ENCODE measurements at places on chromosomes 16 and 17.

- DNase-seq, result no peak
Measured at GRCh38 chr17:48814504-48814903, 2.5 kb downstream of the TTLL6 start.

DNA sequence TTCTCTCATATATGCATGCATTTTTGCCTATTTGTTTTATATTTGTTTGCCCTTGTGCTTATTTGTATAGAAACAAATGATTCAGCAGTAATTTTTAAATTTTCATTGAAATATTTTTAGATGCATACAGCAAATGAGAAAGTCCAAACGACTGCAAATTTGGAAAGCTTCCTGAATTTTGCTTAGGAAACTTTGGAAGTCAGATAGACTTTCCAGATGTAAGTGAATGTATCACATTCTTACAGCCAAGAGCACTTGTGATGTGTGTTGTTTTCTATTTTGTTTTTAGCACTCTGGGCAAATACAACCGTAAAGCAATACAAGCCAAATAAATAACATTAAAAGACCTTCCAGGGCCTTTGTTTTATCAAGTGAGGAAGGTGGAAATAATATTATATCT is 680.8 kb upstream of the CDH8 start:
- no peak for DNase-seq

DNA sequence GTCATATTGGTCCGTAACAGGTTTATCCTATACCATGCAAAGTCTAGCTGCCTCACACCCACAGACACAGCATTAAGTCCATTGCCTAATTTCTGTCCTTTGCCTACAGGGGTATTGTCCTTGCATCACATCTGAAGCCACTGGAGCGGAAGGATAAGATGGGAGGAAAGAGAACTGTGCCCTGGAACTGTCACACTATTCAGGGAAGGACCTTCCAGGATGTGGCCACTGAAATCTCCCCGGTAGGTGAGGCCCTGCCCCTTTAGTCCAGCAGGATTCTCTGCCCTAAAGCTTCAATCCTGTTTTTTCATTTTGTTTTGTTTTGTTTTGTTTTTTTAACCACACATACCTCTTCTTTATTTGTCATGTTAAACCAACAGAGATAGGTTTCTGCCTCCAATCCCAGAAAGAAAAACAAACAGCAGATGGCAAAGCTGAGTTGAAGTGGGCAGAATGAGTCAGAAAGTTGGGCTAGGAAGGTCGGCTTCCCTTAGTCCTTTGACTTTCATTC is 2.2 kb upstream of the EFTUD2 start:
- peak; percentile 85 for DNase-seq

DNA sequence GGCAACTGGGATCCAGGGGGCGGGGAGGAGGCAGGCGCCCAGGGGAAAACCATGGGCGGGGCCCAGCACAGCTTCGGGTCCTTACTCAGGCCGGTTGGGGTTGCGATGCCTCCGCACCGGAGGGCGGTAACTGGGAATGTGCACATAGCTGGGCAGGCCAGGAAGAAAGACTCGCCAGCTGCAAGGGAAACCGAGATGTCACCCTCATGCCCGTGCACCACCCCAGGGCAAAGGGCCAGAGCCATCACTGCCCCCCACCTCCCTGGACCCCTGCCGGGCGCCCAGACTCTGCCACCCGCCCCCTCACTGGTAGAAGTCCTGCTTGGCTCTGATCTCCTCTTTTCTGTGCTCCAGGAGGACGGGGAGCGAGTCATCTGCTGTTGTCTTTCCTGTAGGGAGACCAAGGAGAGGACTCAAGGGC is 6.7 kb downstream of the ALOX12B start:
- DNase-seq, result no peak

GRCh38 chr16:5642436-5642835 is 544.8 kb upstream of the EEF2KMT start:
- no peak for DNase-seq

GRCh38 chr16:10376229-10376628 is 9.6 kb upstream of the ATF7IP2 start:
- DNase-seq, result no peak

DNA sequence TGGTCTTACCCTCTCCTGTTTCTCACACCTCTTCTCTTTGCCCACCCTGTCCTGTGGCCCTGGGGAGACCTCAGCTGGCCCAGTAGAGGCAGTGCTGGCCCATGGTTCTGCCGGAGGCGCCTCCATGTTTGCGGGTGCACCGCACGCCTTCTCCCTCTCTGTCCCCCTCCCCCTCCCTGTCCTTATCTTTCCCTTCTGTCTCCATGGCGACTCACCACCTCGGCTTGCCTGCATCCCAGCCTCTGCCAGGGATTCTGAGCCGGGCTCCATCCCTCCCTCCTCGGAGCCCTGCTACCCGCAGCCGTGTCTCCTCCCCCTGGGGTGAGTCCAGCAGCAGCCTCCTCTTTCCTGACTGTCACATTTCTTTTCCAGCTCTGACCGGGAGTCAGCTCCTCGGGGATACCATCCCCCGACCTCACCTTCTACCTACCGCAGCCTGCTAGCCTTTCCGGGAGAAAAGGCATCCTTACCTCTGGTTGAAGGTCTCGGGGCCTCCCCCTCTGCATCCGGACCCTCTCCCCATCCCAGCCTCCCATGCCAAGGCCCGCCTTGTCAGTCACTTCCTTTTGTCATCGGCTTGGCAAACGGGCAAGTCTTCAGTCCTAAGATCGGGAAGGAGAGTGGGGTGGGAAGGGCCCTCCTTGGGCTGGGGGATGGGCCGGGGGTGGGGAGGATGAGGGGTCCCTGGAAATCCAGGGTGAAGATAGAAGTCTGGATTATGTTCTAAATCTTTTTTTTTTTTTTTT is at the start of gene RNF112:
Gene RNF112, plus strand, starts transcription at position 358 of the 746 bp plus-strand sequence. Its CDS starts 177 bp downstream, at position 535.
- DNase-seq, result no peak

- no peak for DNase-seq
Measured at GRCh38 chr17:28030386-28030785, 12.1 kb upstream of the NLK start.

GRCh38 chr17:49996495-49997300 is 1.7 kb upstream of the DLX3 start:
- DNase-seq, result no peak

- no peak for DNase-seq
Measured at GRCh38 chr16:52613508-52613907, 66.6 kb upstream of the TOX3 start.

GRCh38 chr17:10793816-10794215 is 10.1 kb downstream of the TMEM238L start:
- no peak for DNase-seq

DNA sequence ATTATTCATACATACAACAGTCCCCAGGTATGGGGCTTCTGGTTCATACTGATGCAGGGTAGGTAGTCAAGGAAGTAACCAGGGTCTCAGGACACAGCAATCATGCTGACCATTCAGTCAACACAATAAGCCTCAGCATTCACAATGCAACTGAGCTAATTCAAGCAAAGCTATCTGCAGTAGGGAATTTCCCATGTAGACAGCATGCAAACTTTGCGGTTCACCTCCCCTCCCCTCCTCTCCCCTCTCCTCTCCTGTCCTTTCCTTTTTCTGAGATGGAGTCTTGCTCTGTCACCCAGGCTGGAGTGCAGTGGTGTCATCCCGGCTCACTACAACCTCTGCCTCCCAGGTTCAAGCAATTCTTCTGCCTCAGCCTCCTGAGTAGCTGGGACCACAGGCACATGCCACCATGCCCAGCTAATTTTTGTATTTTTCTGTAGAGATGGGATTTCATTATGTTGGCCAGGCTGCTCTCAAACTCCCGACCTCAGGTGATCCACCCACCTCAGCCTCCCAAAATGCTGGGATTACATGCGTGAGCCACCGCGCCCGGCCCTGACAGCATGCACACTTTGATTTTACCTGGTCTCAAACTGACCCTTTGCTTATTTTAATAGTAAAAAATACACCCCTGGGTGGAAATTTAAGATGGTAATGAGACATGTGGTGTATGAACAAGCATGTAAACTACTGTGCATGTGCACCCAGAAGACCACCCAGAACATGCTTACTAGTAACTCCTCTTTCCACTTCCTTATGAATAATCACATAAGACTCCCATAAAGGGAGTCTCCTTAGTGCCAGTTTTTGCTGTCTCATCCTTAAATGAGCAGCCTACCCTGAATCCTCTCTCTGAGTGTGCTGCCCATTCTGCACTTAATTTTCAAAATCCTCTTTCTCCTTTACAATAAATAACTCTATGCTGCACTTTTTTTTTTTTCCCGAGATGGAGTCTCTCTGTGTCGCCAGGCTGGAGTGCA is 9.3 kb upstream of the RNF135 start:
- no peak for DNase-seq

- DNase-seq, result no peak
Measured at GRCh38 chr16:53067675-53068074, 12.9 kb downstream of the CHD9 start.

- DNase-seq, result no peak
Measured at GRCh38 chr17:57569021-57569420, 176.1 kb downstream of the CCDC182 start.

- DNase-seq, result peak; percentile 81
Measured at GRCh38 chr17:7436556-7437368, 1.5 kb downstream of the TMEM102 start.
